ENCODE measurements at places on chromosomes 1 and 21.
A peak's percentile ranks its signal among the peaks of the same experiment; 100 is the strongest.

- DNase-seq = no peak
These were observed 1.5 kb upstream of the MAGI3 start for GRCh38 chr1:113388621-113389358.

DNA sequence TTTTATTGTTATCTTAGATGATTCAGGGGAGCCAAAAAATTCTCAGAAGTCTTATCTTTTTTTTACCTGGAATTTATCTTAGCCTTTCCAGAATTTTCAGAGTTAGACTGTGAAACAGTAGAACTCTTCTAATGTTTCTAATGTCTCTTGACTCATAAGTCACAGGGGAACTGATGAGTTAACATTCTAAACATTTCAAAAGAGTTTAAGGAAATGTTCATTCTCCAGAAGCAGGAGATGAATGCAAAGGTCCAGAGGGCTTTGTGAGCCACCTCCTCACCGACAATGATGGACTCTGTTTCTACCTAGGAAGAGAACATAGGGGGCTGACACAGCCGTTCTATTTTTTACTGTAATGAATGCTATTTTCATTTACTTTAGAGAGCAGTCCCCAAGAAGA lies 157.5 kb downstream of the BRINP2 start:
- DNase-seq = no peak

DNA sequence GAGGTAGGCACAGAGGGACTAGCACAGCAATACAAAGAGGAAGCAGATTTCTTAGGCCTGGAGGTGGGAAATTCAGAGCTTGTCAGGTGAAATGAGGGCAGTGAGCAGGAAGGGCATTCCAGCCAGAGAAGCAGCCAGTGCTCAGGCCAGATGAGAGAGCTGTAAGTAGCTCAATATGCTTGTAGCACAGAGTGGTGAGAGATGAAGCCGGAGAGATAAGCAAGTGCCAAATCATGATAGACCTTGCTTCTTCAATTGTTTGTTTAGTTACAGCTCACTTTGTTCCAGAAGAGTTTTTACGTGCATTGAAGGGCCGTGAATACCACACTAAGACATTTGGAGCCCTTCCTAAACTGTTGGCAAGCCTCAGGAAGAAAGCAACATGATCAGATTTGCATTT lies 42.0 kb upstream of the ADAMTS1 start:
- DNase-seq = no peak

GRCh38 chr1:181482521-181483284 lies 614 bp upstream of the CACNA1E start:
- DNase-seq = no peak

DNA sequence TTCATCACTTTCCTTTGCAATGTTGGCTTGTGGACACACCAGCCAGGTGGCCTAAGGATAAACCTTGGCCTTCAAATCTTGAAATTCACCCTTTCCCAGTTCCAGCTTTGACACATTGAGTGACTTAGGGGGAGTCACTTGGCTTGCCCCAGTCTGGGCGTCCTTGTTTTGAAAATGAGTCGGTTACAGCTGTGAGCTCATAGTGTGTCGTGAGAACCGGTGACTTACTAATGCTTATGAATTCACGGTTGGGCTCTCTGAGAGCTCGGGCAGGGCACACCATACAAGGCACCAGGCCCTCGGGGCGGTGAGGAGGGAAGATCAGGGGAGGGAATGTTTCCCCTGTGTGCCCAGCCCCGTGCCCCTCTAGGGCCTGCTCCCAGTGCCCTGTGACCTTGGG lies 126.9 kb upstream of the TMPRSS2 start:
- DNase-seq = no peak

DNA sequence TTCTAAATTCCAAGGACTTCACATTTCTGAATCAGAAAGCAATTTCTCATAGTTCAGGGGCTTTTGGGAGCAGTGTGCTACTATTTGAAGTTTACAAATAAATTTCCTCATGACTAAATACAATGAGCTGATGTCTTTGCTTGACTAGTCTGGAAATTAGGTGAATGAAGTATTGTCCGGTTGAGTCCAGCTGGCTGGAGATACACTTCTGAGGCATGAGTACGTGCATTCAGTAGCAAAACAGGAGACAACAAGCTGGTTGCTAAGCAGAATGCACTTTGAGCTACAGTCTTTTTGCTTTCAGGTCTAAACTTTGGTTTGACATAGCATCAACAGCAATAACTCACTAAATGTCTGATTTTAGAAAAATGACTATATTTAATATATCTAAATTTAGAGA lies 27.1 kb downstream of the ZNHIT6 start:
- DNase-seq = no peak

GRCh38 chr21:34730756-34731445 lies 62.1 kb downstream of the CLIC6 start:
- DNase-seq = no peak

DNA sequence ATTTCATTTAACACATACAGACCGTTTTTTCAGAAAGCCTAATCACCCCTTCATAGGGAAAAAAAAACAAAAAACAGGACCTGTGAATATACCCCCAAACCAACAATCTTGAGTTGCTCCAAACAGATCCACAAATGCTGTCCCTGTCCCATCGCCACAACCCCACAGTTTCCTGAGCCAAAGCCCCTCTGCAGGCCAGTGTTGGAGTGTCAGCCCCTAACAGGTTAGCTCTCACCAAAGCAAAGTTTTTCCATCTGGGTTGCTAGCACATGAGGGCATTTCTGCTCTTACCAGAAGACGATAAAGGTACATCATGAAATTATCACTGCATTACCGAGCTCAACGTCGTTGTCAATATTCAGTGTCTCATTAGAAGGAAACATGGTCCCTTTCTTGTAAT lies 40.8 kb downstream of the MCOLN2 start:
- no peak for DNase-seq

- DNase-seq = peak; percentile 12
These were observed 59.4 kb upstream of the SERBP1 start for GRCh38 chr1:67489643-67490042.

DNA sequence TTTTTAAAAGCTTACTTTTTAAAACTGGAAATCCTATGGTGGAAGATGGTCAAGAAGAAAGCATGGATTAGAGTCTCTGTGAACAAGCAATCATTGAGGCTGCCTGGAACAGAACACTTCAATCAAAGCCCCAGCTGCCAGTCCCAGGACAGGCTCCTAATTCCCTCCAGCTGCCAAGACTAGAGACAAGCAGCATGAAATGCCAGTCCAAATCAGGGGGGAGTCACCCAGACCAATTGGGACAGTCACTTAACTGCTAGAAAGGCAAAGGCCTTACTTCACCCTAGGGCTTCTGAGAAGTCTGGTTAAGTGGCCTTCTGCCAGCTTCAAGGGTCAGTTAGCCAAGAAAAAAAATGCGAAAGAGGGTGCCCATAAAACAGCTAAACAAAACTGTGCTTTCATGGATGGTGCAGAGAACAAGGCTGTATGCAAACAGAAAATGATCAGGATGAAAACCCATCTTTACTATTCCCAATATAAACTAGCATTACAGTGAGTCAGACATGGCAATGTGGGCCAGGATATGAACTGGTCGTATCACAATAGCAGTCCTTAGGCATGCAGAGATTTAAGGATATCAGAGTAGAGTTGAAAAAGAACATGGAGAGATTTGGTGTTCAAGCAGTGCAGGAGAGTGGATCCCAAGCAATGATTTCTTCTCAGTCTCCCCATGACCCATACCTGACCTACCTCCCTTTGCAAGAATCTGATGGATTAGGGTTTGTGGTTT lies 31.0 kb upstream of the MAN1A2 start:
- DNase-seq = no peak

- no peak for DNase-seq
These were observed 34.7 kb downstream of the VPS26C start for GRCh38 chr21:37232274-37233018.

DNA sequence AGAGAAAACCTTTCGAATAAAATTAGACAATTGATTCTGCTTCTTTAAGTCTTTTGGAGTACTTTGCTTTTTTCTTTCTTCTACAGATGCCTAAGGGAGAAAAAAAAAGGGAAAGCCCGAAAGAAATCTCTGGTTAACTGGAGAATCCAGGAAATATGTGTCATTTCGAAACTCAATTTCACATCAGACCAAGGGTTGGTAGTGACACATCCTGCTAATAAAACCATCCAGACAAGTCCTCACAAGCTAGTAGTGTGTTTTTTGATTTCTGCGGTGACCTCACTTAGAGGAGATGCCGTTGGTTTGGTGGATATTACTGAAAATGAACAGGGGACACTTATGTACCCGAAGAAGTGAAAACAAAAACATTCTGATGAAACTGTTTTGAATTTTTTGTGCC lies 726.5 kb upstream of the ADAMTS5 start:
- no peak for DNase-seq

GRCh38 chr1:47507144-47507543 lies 69.3 kb downstream of the FOXD2 start:
- DNase-seq = no peak

DNA sequence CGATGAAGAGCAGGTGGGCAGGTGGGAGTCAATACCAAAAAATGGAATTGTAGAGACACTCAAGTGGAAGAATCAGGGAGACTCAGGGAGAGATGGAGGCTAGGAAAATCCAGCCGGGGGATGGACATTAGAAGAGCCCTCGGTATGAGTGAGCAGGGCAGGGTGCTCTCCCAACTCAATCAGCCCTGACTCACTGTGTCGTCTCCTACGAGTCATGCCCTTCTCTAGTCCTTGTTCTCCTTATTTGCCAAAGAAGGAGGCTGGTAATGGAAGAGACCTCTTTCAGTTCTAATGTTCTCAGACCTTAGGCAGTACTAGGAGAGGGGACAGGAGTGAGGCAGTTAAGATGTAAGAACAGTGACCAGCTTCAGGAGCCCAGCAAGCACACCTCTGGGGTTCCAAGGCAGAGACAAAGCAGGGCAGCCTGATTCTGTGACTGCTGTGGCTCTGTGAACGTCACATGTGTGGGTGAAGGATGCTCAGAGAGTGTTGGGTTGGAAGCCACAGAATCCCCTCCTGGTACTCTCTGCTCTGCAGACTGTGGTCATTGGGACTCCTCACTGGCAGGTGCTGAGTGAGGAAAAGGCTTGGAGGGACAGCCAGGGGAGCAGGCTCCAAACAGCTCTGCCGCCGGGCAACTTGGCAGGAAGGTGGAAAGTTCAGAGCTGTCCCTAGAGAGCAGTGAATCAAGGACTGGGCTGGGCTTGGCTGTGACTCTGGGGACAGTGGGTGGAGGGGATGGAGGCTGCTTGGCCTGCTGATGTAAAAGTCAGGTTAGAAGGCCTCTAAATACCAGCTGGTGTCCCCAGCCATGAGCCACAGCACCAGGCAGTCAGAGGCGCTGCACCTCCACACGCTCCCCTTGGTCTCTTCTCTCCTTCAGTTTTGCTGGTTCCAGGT lies 11.1 kb upstream of the GJA5 start:
- no peak for DNase-seq

DNA sequence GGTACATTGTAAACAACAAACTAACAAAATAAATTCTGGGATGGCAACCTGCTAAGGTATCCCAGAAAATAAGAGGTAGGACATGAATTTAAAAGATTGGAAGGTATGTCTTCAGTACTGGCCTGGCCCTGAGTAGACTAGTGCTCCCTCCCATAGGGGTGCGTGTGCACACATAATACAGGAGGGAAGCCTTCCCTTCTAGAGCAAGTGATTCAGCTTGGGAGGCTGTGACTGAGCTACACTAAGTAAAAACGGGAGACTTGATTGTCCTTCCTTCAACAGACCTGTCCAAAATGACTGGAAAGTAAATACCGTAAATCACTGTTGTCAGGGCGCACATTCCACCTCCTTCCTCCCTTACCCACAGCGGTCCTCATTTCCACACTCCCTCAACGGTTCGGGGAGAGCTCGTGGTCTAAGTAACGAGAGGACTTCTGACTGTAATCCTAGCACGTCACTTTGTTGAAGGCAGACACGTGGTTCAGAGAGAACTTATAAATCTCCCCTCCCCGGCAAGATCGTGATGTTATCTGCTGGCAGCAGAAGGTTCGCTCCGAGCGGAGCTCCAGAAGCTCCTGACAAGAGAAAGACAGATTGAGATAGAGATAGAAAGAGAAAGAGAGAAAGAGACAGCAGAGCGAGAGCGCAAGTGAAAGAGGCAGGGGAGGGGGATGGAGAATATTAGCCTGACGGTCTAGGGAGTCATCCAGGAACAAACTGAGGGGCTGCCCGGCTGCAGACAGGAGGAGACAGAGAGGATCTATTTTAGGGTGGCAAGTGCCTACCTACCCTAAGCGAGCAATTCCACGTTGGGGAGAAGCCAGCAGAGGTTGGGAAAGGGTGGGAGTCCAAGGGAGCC lies at the start of gene TGFB2:
Gene TGFB2 (plus strand): TSS at position 523 of the 859 bp plus-strand sequence. CDS start 1,366 bp downstream, outside the sequence.
- peak; percentile 18 for DNase-seq

DNA sequence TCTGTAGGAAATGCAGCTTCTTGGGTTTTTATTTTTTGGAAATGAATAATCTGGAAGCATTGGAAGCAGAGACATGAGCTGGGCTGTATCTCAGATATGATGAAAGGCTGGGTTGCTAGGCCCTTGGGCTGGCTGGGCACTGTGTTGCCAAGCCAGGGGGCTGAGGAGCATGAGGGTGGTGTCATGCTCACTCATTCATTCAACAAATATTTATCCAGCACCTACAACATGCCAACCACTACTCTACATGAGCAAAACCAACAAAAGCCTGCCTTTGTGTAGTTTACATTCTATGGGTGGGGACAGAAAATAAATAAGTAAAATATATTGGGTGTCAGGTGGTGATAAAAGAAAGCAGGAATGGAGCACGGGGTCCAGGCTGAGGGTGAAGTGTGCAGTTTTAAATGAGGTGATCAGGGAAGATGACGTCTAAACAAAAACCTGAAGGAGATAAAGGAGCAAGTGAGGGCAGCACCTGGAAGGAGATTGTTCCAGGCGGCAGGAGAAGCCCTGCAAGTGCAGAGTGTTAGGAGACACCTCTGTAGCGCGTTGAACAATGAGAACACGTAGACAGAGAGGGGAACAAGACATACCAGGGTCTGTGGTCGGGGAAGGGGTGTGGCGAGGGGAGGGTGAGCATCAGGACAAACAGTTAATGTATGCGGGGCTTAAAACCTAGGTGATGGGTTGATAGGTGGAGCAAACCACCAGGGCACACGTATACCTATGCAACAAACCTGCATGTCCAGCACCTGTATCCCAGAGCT lies 10.9 kb downstream of the TAGLN2 start:
- DNase-seq = no peak

DNA sequence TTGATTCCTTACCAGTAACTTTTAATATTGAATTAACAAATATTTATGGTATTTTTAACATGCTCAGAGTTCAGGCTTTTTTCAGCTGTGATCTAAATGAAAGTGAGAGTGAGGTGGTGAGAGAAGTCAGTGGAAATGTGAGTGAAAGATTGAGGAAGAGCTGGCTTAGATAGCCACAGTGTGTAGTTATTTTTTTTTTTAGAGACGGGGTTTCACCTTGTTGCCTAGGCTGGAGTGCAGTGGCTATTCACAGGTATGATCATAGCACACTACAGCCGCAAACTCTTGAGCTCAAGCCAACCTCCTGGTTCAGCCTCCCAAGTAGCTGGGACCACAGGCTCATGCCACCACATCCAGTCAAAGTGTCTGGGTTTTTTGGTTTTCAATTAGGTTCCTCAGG lies 10.9 kb downstream of the RNF11 start:
- no peak for DNase-seq

DNA sequence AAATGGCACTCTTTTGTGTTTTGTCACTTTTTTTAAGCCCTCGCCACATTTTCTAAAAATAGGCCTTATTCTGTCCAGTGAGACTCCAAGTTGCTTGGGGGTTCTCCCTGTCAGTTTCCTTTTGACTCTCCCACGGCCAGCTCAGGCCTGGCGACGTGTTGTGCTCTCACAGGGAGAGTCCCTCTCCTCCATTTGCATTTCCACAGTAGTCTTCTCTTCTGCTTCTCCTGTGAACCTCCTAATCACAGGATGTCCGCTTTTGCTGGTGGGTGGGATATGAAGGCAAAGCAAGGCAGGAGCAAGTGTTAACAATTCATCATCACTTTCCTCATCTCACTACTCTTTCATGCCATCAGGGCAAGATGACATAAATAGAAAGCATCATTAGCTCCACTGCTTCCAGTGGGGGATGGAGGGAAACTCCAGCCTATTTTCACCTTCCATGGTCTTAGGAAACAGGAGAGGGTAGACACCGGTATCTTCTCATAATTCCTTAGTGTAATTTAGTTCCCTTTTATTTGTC lies 99.8 kb downstream of the INTS7 start:
- DNase-seq = no peak
